Fibroblast of pulmonary artery (primary cell): ENCODE measurements at places on chromosomes 4 and X.

DNA sequence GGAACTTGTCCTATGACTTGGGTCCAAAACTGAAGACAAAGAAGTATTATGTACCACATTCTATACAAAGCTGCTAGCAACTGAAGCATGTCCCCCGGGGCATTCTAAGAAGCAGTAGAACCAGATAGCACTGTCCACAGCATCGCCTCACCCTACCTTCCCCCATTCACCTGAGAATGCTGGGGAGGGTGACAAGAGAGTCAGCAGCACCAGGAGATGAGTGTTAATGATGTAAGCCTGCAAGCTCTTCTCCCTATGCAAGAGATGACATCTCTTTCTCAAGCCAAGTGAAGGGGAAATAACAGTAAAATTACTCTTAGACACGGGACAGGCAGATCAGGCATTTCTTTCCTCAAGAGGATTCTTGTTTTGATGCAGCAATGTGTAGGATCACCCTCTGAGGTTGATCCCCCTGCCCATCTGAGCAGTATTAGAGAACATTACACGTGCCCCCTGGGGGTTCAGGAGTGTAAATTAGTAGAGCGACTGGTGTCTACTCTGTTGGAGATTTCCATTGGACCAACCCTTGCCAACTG is 13.9 kb upstream of the TLR1 start:
- no peak for DNase-seq

- no peak for DNase-seq
These were observed 2.0 kb downstream of the NYX start for GRCh38 chrX:41449131-41449530.

GRCh38 chr4:168487282-168488035 is 7.2 kb upstream of the DDX60L start:
- DNase-seq, result no peak

DNA sequence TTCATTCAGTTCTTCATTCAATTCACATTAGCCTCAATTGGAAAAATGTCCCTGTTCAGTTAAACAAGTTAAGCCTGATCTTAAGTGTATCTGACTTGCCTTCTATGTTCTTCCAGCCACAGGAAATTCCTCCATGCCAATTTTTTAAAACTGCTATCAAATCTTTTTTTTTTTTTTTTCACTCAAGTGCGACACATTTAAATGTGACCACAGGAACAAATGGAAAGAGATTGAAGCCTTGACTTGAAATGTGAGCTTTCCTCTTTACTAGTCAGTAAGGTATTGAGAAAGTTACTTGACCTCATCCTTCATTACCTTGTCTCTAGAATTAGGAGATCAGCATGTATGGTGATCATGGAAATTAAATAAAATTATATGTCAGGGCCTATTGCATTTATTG is 165.1 kb downstream of the SLIT2 start:
- no peak for DNase-seq

GRCh38 chrX:51148848-51149247 is 183.8 kb upstream of the NUDT10 start:
- peak; percentile 1 for DNase-seq
